ENCODE measurements at places on chromosomes 16 and 17. TPM values are rescaled to one million over a fixed set of nuclear protein-coding genes. Genes with fewer than 3 reads are reported as not detected.

The TPSB2 gene
- not detected for total RNA-seq

The BCAR1 gene
- total RNA-seq, result 1.2 TPM

The ICAM2 gene
- 49.9 TPM for total RNA-seq

The CACNB1 gene
- total RNA-seq, result 15.3 TPM

The SLC4A1 gene
- total RNA-seq, result not detected

The TMEM220 gene
- total RNA-seq, result 0.89 TPM

The HEATR9 gene
- total RNA-seq, result 0.46 TPM

The NLK gene
- total RNA-seq, result 11.7 TPM

All from activated T-cell treated with anti-CD3 and anti-CD28 coated beads, Interleukin-2, amount 50 U/mL, for 72 hours (primary cell).